ENCODE measurements at places on chromosomes 3 and 15.

DNA sequence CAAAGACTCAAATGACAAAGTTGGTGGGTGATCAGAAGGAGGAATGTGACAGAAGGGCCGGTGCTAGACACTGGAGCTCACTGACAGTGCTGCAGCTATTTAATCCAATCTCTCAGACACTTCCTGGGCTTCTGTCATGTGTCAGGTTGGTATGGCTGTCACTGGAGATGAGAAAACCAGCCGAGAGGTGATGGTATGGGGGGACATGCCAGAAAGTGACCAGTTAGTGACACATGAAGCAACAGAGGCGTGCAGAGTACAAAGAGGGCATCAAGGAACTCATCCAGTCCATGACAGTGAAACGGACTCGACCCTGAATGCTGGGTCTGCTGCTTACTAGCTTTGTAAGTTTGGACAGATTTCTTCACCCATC lies 219.5 kb downstream of the CADPS start:
- no peak for DNase-seq

DNA sequence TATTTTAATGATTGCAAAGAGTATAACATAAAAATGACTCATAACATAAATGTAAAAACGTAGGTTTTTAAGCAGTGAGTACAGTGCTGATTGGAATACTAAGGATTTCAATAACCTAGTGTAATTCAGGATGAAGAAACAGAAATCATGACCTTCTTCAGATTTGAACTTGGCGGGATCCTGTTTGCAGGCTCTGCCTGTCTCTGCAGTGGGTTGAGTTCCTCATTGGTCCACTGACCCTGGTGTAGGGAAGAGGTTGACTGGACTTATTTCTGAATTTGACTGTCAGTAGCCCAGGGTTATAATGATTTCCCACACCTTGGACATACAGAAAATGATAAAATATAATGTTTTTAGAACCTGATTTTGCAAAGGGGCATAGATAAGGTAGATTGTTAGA lies 171.7 kb downstream of the FNDC3B start:
- no peak for DNase-seq

GRCh38 chr3:72169561-72170472 lies 384.9 kb upstream of the PROK2 start:
- no peak for DNase-seq

DNA sequence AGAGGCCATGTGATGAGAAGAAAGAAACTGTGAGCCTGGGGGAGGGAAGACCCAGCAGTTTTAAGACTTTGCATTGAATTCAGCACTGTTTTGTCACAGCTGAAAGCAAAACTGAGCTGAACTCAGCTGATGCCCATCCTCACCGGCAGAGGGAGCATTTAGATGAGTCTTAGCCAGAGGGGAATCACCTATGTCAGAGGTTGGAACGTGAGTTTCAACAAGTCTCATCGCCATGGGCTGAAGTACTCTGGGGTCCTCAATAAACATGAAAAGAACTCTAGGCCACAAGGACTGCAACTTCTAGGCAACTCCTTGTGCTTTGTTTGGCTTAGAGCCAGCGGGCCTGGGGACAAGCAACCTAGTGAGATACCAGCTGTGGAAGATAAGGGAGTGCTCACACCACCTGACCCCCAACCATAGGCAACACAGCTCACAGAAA lies 324.5 kb downstream of the TBL1XR1 start:
- DNase-seq = peak; percentile 56

DNA sequence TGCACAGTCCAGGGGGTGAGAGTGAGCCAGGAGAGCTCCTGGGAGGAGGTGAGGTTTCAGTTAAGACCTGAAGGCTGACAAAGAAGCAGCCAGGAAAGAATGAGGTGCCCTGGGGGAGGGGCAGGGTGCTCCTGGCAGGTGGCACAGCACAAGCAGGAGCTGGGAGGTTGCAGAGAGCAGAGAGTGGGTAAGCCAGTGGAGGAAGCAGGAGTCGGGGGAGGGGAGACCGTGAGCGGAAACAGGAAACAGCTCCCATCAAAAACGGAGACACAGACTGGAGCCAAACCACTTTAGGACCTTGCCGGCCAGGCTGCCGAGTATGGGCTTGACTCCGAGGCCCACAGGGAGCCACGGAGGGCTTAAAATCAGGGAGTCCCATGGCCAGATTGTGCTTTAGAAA lies 12.1 kb upstream of the FBLN2 start:
- DNase-seq = no peak

DNA sequence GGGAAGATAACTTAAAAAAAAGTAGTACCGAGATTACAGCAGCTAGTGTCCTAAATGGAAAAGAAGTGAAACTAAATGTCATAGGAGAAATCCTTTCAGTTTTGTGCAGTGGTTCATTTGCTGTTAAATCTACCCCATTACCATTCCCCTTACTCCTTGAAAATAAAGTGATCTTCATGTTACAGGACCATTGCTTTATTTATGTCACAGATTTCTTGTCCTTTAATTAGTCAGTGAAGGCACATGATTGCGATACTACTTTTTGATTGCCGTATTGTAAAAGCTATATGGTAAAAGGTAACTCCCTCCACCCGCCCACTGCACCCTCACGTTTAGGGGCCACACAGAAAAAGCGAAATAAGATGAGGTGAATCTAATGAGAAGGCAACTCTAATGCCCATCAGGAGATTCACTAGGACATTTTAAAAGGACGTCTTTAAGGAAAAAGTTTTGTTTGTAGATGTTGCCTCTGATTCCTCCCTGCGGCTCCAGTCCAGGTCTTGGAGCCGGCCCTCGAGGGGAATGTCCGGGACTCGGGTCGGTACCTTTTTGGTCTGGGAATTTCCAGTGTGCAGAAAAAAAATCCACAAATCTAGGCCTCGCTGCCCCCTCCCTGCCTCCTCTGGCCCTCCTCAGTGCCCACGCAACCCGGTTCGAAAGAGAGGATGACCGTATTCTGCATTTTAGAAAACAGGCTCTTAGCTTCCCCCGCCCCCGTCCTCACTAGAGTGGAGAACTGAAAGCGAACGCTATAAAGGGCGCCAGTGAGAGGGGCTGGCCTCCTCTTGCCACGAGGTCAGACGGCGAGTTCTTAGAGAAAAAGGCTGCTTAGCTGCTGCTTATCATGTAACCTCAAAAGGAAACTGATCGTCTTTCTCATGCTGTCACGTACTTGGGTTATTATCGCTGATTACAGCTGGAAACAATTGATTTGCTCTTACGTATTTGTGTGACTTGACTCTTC lies 21.8 kb upstream of the NFKBIZ start:
- DNase-seq = no peak

- no peak for DNase-seq
These were observed 397.8 kb downstream of the IGSF11 start for GRCh38 chr3:118636841-118637240.

DNA sequence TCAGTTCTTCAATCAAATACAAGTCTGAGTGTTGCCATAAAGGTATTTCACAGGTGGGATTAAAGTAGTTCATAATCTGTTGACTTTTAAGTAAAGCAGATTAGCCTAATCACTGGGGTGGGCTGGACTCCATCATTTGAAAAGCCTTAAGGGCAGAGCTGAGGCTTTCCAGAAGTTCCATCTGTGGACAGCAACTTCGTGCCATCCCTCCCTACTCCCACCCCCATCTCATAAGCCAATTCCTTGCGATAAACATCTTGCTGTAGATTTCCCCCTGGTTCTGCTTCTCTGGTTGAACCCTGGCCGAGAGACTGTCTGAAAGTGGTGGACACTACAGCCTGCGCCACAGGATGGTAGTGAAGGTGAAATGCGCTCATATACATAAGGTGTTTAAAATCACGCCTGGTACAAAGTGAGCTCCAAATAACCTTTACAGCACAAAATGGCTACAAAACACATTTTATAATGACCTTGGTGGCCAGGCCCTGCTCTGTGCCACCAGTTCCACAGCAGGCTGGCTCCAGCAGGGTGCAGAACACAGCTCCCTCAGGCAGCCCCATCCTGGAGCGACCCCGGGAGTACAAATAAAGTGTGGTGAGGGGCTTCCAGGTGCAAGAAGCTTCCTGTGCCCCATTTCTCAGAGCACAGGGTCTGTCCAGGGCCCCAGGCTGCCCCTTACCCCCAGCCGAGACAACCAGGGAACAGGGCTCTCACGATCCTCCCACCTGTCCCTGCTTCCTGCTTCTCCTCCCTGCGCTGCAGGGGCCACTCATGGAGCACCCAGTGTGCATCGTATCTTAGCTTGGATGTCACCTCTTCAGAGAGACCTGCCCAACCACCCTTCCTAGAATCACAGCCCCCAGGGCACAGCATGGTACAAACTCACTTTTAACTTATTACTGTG lies 25.8 kb upstream of the GATA2 start:
- no peak for DNase-seq

DNA sequence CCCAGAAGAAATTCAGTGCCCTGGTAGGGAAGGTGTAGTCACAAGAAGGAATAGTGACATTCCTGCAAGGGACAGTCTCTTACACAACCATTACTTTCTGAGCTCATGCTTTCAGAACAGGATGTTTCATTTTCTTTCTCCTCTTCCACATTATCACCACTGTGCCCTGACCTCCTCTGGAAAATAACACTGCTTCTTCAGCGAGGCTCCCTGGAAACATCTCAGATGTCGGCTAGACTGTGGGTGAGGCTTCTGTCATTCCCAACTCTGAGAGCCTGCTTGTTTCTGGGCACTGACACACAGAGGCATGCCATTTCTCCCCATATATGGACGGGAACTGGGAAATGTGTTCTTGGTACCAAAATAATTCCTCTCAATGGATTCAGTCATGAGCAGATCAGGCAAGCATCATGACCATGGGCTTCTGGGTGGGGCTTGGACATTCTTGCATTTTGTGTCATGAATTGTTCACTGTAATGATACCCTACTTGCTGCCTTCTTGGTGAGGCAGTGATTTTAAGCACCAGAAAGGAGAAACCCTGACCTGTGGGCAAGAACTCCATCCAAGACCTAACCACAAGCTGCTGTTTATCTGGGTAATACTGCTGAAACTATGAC lies 14.3 kb upstream of the TNFAIP8L3 start:
- DNase-seq = no peak

DNA sequence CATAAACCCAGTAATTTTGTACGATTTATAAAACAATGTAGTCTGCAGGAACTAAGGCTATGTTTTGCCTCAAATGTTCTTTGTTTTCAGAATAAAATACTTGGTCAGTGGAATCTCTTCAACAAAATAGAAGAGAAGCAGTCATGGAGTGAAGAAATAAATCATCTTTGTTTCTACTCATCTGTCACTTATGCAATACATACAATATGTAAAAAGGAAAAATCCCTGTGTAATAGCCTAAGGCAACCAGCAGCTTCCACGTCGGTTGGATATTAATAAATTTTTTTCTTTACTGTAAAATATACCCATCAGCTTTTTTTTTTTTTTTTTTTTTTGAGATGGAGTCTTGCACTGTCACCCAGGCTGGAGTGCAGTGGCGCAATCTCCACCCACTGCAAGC lies 5.2 kb upstream of the WDR5B start:
- no peak for DNase-seq

Data from COLO829 (cell line).